ENCODE measurements at places on chromosomes 12 and 14. TPM values are rescaled to one million over a fixed set of nuclear protein-coding genes. Genes with fewer than 3 reads are reported as not detected.

GRCh38 chr12:96204381-96204780 lies 10.2 kb downstream of the ELK3 start:
- DNase-seq: no peak

Gene KRT6A
- polyA plus RNA-seq: not detected

Gene IRAK3
- 2.7 TPM for polyA plus RNA-seq

DNA sequence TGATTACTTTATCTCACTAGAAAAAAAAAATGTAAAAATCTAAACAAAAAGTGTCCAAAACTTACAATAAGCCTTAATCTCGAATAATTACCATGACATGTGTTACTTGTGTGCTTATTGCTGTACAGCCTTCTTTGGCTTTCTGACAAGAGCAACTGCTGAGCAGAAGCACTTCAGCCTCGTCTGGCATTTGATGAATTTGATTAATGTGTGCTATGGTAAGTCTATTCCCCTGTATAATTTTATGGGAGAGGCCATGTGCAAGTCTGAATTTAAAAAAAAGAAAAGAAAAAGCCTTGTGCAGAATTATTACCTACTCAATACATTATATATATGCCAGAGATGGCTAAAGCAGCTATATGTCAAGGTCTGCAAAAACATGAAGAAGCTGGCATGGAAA lies 113.9 kb downstream of the AEBP2 start:
- no peak for DNase-seq

Gene BCL2L14
- polyA plus RNA-seq: 0.22 TPM

Gene ISCU
- 125 TPM for polyA plus RNA-seq

DNA sequence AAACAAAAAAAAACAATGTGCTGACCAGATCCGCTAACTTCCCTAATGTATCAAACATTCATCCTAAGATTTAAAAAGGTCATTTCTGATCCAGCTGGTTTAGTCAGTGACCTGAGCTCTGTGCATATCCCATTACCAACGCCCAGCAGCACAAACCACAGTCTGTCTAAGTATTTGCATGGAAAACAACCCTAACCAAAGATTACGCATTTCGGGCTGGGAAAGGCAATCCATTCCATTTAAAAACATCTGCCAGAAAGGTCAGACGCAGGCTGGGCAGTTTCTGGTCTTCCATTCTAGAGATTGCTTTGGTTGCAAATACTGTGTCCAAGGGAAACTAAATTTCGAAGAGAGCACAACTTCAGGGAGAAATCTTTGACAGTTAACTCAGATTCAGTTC lies 234.9 kb downstream of the FLRT2 start:
- no peak for DNase-seq

GRCh38 chr12:80353254-80353653 lies 90.8 kb upstream of the PTPRQ start:
- DNase-seq: no peak

Gene RD3L
- polyA plus RNA-seq: not detected

Gene LRRC43
- 5.5 TPM for polyA plus RNA-seq

Gene STXBP6
- polyA plus RNA-seq: 8.2 TPM

Gene OR6S1
- polyA plus RNA-seq: not detected

DNA sequence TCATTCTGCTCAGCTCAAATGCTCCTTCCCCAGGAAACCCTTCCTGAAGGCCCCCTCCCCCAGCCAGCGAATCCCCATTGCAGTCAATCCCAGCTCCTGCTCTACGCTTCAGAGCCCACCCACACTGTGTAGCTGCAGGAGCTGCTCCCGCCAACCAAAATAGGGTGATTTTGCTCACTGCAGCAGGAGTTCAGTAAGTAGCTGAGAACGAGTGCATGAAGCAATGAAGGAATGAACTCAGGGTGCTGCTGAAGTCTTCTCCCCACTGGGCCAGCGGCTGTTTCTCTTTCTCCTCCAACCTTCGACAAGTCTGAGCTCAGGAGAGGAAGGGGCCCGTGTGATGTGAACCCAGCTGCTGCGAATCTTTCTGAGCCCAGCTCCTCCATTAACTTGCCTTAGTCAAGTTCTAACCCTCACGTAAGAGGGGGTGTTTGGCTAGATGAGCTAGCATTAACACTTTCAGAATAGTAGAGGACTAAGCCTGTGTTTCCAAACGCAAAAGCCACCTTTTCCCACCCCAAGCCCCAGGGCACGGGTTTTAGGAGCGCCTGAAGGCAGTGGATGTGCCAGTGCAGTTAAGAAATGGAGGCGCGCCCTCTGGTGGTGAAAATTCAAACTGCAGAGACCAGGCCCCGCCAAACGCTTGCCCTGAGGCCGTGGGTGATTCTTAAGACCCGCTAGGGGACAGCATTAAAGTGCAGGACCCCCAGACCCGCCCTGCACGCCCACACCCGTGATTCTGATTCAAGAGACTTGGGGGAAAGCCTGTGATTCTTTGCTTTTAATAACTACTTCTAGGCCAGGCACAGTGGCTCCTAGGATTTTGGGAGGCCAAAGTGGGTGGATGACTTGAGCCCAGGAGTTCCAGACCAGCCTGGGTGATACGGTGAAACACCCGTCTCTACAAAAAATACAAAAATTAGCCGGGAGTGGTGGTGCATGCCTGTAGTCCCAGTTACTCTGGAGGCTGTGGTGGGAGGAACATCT lies 11.9 kb upstream of the SERPINA4 start:
- DNase-seq: peak; percentile 38

Gene DEPDC4
- polyA plus RNA-seq: 5.0 TPM

- DNase-seq: no peak
Measured at GRCh38 chr12:97177481-97177880, 270.4 kb downstream of the NEDD1 start.

Gene FAM222A
- polyA plus RNA-seq: 9.3 TPM

GRCh38 chr12:5923751-5924150 lies 21.3 kb downstream of the ANO2 start:
- DNase-seq: no peak

DNA sequence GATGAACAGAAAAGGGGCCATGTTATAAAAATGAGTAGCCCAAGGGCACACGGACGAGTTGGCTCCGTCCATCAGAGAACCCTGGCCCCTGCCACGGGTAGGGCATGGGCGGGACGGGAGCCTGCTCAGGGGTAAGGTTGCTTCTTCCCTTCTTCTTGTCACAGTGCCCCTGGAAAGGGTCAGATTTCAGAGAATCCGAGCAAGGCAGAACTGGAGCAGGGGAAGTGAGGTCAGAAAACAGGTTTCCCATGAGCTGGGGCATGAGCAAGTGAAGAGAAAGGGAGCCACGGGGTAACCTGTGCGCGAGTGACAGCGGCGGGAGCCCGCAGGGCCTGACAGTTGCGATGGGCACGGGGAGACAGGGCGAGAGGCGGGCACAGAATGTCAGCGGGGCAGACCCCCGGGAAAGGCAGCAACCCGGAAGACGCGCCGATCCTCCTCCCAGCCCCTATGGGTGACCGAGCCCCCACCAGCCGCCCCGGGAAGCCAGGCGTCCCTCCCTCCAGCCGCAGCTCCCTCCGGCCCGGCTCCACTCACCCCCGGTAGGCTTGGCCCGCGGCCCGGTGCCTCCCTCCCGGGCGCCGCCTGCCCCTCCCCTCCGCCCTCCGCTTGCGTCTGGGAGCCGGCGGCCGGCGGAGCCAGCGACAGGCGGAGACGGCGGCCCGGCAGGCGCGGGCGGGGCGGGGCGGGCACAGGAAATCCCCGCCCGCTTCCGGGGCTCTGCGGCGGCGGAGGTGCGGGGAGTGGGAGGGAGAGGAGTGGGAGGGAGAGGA lies at the start of gene ZNF641:
ZNF641 (minus strand) TSS at position 671 of the 773 bp plus-strand sequence. CDS start 2,829 bp downstream, outside the sequence.
- DNase-seq: peak; percentile 55

- no peak for DNase-seq
Measured at GRCh38 chr12:26047401-26048226, 77.2 kb downstream of the BHLHE41 start.

Gene CARMIL3
- 2.2 TPM for polyA plus RNA-seq

Gene STAB2
- polyA plus RNA-seq: 0.93 TPM

Gene KRT73
- not detected for polyA plus RNA-seq

DNA sequence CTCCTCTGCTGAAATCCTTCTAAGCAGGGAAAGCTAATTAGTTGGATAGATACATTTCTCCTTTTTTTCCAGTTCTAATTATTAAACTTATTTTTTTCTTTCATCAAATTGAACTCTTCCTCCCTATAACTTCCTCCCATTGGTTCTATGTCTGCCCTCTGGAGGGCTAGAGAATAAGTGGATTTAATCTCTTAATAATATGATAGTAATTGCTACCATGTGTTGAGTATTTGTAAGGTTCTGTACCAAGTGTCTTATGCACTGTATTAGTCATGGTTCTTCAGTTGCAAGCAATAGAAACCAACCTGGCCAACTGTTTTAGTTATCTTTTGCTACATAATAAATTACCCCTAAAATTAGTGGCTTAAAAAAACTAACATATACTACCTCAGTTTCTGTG lies 190.5 kb upstream of the PLXNC1 start:
- DNase-seq: no peak

GRCh38 chr12:38544330-38545066 lies 227.9 kb downstream of the ALG10B start:
- no peak for DNase-seq

GRCh38 chr12:64125913-64126312 lies 96.2 kb downstream of the KICS2 start:
- DNase-seq: no peak

Gene PLEK2
- 2.8 TPM for polyA plus RNA-seq

- DNase-seq: no peak
Measured at GRCh38 chr14:30710876-30711275, 88.8 kb downstream of the SCFD1 start.

Gene ACOT4
- polyA plus RNA-seq: 3.3 TPM

DNA sequence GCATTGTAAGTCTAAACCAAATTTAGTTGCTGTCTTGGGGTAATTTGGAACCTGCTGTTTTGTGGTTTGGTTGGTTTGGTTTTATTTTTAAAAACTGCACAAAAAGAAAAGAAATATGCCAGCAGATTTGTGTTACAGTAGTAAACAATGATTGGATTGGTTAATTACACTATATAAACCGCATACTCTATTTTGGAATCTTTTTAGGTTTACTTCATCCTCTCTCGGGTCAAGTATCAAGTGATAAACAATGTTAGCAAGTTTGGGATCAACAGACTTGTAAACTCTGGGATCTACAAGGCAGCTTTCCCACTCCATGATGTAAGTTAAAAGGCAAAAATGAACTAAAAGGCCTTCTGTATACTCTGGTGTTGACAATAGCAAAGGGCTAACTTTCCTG lies 132.4 kb downstream of the ANO6 start:
- no peak for DNase-seq

- DNase-seq: no peak
Measured at GRCh38 chr14:90040411-90040810, 21.4 kb upstream of the KCNK13 start.

Gene ACSM4
- polyA plus RNA-seq: not detected

Gene MSRB3
- 27.2 TPM for polyA plus RNA-seq

GRCh38 chr12:104490186-104490585 lies 33.4 kb downstream of the CHST11 start:
- DNase-seq: no peak

DNA sequence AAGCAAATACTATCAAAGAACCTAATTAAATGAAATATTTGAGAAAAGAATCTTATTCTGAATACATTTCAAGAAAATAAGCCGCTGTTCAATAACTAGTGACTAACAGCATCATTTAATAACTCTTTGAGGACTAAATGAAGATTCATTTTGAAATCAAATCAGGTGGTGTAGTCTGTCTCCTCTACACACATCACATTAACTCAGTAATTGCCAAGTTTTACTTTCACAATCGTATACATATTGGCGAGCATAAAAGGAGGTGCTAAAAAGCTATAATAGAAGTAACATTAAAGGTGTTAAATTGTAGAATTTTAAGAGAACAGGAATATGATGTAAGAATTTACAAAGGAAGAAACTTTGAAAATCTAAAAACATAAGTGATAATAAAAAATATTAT lies 185.1 kb downstream of the MDGA2 start:
- DNase-seq: no peak

GRCh38 chr12:46499901-46500300 lies 127.3 kb upstream of the SLC38A2 start:
- no peak for DNase-seq

DNA sequence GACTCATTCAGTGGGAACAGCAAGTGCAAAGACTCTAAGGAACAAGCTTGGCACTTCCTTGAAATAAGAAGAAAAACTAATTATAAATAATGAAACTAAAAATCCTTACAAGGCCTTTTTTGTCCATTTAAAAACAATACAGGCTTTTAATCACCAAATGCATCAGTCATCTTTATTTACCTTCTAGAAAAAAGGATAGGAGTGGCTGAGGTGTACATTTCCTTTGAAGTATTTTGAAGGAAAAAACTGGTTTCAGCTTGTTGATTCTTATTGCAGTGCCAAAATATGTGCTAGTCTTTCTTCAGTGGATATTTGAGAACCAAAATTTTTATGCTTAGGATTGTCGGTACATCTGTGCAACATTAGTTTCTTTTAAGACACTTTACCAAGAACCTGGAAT lies 29.8 kb downstream of the MED21 start:
- no peak for DNase-seq

Gene KRT77
- not detected for polyA plus RNA-seq

Gene TOMM20L
- polyA plus RNA-seq: 1.4 TPM

Gene SYCP3
- polyA plus RNA-seq: 0.37 TPM

GRCh38 chr14:88829685-88830302 lies 5.3 kb downstream of the TTC8 start:
- DNase-seq: no peak

Measured in right renal pelvis (tissue), 4 donors.